ENCODE measurements at places on chromosomes 1 and 21. TPM values are rescaled to one million over a fixed set of nuclear protein-coding genes. Genes with fewer than 3 reads are reported as not detected.

KLHDC7A gene
- total RNA-seq: not detected

FAM167B gene
- total RNA-seq: not detected

GJB5 gene
- not detected for total RNA-seq

PDC gene
- total RNA-seq: not detected

ADORA3 gene
- total RNA-seq: not detected

PLEKHN1 gene
- 0.10 TPM for total RNA-seq

CDC42BPA gene
- 2.3 TPM for total RNA-seq

SERBP1 gene
- total RNA-seq: 124 TPM
